Liver (tissue), 10 donors: ENCODE measurements at places on chromosomes 1 and 21. TPM values are rescaled to one million over a fixed set of nuclear protein-coding genes. Genes with fewer than 3 reads are reported as not detected.

RNPC3 gene
- total RNA-seq, result 13.1 TPM

VAV3 gene
- 4.8 TPM for total RNA-seq

FAM72A gene
- total RNA-seq, result 0.59 TPM

- no peak for DNase-seq
These were observed 14.3 kb downstream of the EGLN1 start for GRCh38 chr1:231407547-231408396.

DNA sequence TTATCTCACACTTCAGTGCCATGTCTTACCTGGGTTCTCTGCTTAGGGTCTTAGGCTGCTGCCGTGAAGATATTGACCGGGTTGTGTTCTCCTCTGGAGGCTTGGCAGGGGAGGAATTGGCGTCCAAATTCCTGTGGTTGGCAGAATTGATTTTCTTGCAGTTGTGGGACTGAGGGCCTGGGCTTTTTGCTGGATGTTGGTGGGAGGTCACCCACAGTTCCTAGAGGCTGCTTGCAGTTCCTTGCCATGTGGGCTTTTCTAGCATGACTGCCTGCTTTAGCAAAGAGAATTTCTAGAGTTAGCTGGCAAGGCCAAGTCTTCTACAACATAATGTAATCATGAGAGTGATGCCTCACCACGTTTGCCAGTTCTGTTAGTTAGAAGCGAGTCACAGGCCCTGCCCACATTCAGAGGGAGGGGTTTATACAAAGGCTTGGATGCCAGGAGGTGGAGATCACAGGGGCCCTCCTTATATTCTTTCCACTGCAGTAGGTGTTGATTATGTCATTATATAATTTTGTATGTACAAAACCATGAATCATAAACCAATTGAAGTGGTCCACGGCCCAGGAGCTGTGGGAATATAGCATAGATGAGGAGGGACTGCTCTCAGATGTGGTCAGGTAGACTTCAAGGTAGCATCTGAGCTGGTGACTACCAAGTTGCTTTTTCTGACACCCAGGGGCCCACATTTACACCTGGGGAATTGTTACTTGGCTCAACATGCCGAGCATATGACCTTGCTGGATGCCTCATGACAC is 6.6 kb downstream of the UBL4B start:
- no peak for DNase-seq

DNA sequence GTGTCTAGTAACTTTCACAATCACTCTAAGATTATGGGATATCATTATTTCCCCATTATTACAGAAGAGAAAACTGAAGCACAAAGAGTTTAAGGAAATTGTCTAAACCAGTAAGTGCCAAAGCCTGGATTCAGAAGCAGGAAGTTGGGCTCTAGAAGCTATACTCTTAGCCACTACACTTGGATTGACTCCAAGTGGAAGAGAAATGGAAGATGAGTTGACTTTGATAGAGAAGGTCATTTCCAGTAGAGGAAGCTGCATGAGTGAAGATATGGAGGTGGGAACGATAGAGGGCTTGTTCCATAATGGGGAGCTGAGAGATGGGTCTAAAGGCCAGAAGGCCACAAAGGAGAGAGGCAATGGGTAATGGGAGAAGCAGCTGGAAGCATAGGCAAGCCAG is 11.7 kb upstream of the TDRD10 start:
- no peak for DNase-seq

DNA sequence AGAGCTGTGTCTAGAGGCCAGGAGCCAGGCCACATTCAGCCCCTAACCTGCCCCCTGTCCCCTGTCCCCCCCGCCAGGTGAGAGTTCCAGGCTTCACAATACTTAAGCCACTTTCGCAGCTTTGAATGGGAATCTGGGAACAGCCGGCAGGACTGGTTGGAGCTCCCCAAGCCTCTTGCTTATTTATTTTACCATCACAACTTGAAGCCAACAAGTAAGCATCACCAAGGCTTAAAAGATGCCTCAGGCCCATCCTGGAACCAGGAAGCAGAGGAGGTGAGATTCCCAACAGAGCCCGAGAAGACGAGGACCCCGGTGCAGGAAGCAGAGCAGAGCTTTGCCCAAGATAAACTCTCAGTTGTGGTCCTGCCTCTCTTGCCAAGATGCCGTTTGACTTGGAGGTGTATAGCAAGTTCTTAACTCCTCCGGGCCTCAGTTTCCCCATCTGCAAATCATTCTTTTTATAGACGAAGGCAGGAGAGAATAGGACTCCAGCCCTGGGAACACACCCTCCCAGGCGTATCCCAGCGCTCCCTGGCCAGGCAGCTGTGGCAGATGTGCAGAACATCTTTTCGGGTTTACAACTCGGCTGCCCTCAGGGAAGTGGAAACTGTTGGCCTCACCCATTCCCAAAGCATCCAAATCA is 66.8 kb upstream of the SLC25A33 start:
- no peak for DNase-seq
